ENCODE measurements at places on chromosomes 6 and 20.

- DNase-seq = no peak
Observed at GRCh38 chr6:142530566-142530965, 228.8 kb downstream of the ADGRG6 start.

DNA sequence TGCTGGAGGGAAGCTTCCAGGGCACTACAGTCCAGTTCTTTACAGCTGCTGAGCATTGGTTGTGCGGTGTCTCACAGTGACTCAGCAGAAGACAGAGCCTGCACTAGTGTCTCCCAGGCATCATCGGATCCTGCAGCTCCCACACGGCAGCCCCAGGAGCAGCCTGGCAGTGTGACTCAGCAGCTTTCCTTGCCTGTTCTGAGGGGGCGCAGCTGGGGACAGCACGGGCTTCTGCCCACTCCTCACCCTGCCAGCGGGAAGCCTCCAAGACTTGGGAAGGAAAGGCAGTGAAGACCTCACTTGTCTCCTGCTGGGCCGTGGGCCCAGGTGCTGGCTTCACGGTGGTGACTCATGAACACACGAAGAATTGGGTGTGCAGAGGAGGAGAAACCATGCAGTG lies 165.4 kb downstream of the SYNDIG1 start:
- DNase-seq = peak; percentile 40

DNA sequence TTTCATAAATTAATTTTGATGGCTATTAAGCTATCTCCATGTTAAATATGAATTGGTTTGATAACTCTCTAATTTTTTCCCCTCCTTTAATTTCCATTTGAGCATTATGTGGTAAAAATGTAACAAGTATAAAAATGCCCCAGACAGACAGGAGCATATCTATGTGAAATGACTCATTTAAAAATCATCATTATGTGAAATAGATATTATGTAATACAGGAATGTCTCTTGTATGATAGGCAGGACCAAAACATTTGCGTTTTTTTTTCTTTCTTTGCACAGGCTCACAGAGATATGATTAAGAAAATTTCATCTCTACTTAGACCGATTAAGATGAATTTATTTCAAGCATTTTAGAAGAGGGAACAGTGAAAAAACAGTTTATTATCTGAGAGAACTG lies 95.8 kb downstream of the AKAP7 start:
- peak; percentile 51 for DNase-seq

- DNase-seq = no peak
Observed at GRCh38 chr20:33675136-33675959, 1.1 kb upstream of the NECAB3 start.

DNA sequence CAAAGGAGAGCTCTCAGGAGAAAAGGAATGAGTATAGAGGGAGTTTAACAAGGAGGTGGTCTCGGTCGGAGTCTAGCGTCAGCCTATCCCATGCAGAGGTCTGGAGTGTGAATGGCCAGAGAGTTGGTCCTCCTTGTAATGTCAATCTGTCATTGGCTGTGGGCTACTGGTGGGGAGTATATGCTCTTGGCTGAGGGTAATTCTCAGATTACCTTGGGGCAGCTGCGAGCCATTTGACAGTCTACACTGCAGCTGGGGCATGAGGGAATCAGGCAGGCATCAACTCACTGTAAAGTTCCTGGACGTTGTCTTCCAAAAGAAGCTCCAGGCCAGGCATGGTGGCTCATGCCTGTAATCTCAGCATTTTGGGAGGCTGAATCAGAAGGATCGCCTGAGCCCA lies 48.1 kb downstream of the EBF4 start:
- DNase-seq = no peak

GRCh38 chr6:153140299-153140698 lies 9.2 kb upstream of the RGS17 start:
- no peak for DNase-seq

GRCh38 chr6:150145830-150146229 lies 3.0 kb downstream of the PPP1R14C start:
- DNase-seq = peak; percentile 78

- DNase-seq = no peak
Observed at GRCh38 chr6:107542192-107542668, 52.3 kb downstream of the SOBP start.

DNA sequence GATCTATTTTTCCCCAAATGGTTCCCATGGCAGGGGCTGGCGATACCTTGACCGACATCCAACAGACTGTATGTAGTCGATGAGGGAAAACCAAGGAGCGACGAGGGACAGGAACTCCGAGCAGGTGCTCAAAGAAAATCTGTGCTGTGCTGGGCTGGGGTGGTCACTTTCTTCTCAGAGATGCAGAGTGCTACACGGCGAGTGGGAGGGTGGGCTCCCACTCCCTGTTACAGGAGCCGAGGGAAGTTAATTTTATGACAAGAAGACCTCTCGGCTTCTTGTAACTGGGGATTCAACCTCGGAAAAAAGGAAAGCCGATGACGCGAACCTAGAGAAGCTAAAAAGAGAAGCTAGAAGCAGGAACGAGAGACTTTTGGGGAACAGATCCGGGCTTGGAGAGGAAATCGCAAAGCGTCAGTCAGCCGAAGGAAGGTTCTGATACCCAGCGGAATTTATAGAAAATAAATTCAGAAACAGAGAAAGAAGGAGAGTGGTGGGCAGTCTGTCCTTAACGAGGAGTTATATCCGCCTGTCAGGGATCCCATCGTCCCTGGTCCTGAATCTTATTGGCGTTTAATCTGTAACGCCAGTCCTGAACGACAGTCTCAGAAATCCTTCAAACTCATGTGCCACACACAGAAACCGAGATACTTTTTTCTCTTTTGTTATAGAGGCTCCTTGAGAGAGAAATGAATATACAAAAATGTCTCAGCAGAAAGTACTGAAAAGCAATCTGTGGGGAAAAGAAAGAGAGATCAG lies 84.6 kb upstream of the ZNF322 start:
- no peak for DNase-seq

- no peak for DNase-seq
Observed at GRCh38 chr20:11700831-11701230, 216.9 kb upstream of the BTBD3 start.

GRCh38 chr6:141965016-141965545 lies 167.6 kb upstream of the GJE1 start:
- no peak for DNase-seq

- DNase-seq = no peak
Observed at GRCh38 chr6:148074291-148074690, 268.3 kb upstream of the SASH1 start.

GRCh38 chr6:107419733-107420132 lies 39.6 kb downstream of the PDSS2 start:
- DNase-seq = no peak

DNA sequence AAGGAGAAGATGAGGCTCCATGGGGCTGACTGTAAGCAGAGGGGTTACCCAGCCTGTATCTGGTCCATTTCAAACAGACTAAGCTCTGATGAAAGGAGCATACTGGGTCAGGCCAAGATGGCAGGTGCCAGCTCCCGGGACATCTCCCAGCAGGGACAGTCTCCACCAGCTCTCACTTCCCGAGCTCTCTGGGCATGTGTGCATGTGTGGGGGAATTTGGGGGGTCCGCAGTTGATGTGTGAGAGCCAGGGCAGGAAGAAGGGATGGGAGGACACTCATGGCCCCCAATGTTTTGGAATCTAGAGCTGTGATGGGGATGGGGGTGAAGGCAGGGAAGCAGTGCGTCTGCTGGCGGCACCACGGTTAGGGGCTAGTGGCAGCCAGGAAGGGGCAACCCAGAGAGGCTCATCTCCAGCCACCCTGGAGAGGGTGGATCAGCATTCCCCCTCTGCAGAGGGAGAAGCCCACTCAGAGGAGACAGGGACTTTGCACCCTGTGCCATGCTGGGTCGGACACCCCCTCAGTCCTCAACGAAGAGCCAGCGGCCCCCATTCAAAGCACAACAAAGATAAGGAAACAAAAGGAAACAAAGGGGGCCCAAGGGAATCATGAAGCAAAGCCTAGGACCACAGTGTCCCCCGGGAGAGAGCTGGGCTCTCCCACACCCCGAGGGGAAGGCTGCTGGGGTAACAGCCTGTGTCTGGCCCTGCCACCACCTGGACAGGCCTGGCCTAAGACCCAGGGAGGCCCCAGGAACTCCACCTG lies 52.4 kb downstream of the DSTN start:
- no peak for DNase-seq

GRCh38 chr6:15263780-15264374 lies 18.0 kb downstream of the JARID2 start:
- peak; percentile 46 for DNase-seq

DNA sequence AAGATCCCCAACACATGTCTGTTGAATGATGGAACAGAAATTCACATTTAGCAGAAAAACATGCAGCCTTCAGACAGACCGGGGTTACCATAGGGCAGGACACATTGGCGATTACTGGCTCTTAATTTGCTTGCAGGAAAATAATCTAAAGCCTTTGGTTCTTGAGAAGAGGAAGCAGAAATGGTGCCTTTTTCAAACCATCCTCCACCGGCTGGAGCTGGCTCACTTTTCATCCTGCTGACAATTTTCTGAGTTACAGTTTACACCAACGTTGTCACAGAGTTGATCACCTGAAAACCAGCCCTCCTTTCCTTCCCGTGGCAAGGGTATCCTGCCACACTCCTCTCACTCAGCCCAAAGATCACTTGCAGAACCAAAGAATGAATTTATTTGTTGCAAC lies 32.6 kb downstream of the SF3B5 start:
- DNase-seq = peak; percentile 21

DNA sequence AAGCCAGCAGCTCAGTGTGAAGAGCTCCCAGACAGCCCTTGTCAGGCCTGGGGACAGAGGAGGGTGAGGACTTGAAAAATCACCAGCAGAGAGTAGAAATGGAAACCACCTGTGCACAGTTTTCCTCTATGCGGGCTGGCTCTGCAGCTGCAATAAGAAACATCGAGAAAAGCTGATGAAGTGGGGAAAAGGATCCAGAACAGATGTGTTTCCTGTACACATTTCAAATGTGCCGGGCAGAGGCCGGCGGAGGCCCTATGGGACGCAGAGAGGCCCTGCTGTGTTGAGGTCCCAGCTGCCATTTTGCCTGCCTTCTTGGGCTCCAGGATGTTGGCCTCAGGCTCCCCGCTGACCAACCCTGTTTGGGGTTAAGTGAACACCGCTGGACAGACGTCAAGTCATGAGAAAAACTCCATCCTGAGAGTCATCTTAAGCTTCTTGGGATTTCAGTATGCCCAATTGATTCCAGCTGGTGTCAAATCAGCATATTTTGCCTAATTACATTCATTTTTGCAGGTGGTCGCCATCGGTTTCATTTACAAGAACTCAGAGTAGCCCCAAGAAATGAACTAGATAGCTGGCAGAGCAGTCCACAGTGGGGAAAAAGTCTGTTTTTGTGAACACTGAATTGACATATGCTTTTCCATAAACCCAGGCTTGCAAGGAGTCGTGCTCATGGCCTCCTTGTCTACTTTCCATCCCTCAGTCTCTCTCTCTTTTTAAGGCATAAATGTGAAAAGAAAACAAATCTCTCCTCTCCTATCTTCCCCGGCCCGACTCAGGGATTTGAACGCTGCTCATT lies 150.4 kb upstream of the PHACTR3 start:
- DNase-seq = no peak

GRCh38 chr6:71383901-71384489 lies 95.4 kb downstream of the OGFRL1 start:
- peak; percentile 46 for DNase-seq

- DNase-seq = peak; percentile 68
Observed at GRCh38 chr6:47414423-47415167, 63.0 kb upstream of the CD2AP start.

- peak; percentile 34 for DNase-seq
Observed at GRCh38 chr6:35011096-35012041, 122.3 kb downstream of the ANKS1A start.

DNA sequence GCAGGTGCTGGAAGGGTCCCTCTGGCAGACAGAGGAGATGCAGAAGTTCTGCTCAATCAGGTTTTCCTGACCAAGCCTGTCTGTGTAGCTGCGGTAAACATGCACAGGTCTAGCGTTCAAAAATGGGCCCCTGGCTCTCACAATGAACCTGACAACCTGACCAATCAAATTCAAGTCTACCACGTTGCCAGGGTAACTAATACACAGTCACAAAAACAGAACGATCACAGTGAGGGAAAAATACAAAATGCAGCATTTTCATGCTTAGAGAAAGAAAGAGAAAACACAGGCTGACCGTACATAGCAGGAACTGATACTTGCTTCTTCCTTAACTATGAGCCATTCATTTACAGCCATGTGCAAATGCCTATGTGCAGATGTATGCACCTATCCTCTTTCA lies 353.1 kb upstream of the TSHZ2 start:
- no peak for DNase-seq

DNA sequence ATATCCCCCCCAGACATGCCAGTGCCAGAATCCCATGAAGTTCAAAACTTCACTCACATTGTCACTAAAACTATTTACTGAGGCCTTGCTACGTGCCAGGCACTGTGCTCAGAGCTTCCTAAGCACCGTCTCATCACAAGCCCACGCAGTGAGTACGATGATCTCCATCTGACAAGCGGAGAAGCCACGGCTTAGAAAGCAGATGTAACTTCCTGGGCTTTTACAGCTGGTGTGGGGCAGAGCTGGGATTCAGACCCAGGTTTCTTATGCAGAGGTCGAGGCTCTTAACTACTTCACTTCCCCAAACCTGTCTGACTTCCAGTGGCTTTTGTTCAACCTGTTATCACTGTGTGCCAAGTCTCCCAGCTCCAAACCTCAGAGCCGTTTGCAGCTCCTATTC lies 8.3 kb downstream of the MDGA1 start:
- peak; percentile 33 for DNase-seq

DNA sequence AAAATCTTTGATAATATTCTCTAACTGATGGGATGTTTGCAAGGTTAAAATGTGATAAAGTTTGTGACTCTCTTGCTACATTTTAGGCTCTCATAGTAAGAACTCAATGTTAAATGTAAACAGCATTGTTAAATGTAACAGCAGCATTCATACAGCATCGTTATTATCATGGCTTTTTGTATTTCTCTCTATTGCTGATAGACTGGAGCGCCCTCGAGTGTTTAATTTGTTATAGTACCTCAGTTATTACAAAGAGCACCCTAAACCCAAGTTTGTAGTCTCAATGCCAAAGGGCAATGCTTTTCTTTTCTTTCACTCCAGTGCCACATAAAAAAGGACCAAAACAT lies 14.9 kb upstream of the TTPAL start:
- peak; percentile 40 for DNase-seq

- DNase-seq = no peak
Observed at GRCh38 chr6:119160911-119161310, 82.4 kb upstream of the FAM184A start.

DNA sequence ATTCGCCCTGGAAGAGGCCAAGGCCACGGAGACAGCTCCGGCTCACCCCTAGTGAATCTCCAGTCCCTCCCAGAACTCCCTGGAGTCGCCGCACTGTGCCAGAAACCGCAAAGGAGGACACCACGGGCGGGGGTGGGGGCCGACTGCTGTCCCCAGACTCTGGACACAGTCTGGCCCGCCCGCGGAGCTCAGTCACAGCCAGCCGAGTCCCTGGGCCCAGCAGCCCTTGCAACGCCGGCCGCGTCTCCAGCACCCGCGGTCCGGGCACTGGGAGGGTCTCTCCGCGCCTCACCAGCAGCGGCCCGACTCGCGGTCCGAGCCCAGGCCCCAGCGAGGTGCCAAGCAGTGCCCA lies 518 bp downstream of the PEX6 start:
- DNase-seq = peak; percentile 34

GRCh38 chr6:95846652-95847051 lies 169.1 kb upstream of the FUT9 start:
- DNase-seq = no peak

GRCh38 chr6:168513766-168514165 lies 72.8 kb downstream of the SMOC2 start:
- no peak for DNase-seq
